ENCODE measurements at places on chromosomes 2 and 18.

DNA sequence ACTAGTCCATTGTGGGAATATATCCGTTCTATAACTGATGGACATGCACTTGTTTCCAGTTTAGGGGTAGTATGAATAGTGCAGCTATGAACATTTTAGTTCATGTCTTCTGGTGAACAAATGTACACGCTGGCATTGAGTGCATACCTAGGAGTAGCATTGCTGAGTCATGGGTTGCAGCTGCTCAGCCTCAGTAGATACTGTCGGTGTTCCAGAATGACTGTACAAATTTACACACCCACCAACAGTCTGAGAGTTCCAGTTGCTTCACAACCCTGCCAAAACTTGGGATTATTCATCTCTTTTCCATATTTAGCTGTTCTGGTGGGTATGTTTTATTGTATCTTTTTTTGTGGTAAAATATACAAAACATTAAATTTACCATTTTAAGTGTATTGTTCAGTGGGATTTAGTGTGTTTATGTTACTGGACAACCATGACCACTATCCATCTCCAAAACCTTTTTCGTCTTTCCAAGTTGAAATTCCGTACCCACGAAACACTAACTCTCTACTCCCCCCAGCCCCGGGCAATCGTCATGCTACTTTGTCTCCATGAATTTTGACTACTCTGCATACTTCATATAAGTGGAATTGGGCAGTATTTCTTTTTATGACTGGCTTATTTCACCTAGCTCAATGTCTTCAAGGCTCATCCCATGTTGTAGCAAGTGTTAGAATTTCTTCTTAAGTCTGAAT lies 281.0 kb downstream of the PRKCE start:
- no peak for DNase-seq

- DNase-seq, result no peak
Observed at GRCh38 chr2:40113997-40114396, 334.9 kb upstream of the THUMPD2 start.

DNA sequence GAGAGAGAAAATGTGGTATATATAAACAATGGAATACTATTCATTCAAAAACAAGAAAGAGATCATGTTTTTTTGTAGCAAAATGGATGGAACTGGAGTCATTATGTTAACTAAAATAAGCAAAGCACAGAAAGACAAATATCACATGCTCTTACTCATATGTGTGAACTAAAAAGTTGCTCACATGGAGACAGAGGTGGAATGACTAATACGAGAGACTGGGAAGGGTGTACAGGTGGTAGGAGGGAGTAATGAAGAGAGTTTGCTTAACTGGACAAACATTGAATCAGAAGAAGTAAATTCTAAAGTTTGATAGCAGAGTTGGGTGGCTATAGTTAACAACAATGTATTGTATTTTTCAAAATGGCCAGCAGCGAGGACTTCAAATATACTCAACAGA lies 1080.7 kb upstream of the CHAC2 start:
- no peak for DNase-seq

- DNase-seq, result no peak
Observed at GRCh38 chr2:231765496-231765929, 15.6 kb downstream of the PDE6D start.

DNA sequence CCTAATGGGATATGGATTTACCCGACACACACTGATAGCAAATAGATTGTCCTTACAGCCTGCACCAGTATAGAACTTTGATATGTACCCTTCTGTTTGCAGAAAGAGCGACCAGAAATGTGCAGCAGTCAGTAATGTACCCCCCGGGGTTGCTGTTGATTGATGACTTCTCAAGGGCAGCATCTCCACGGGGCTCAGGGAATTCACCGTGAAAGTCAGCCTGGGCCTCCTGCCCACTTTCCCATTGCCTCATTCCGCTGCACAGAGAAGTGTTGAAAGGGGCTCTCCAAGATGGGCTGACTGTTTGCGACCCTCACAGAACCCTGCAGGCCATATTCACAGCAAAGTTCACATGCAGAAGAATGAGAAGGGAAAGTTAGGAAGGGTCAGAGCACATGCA lies 241.3 kb downstream of the PRKCE start:
- DNase-seq, result peak; percentile 23

DNA sequence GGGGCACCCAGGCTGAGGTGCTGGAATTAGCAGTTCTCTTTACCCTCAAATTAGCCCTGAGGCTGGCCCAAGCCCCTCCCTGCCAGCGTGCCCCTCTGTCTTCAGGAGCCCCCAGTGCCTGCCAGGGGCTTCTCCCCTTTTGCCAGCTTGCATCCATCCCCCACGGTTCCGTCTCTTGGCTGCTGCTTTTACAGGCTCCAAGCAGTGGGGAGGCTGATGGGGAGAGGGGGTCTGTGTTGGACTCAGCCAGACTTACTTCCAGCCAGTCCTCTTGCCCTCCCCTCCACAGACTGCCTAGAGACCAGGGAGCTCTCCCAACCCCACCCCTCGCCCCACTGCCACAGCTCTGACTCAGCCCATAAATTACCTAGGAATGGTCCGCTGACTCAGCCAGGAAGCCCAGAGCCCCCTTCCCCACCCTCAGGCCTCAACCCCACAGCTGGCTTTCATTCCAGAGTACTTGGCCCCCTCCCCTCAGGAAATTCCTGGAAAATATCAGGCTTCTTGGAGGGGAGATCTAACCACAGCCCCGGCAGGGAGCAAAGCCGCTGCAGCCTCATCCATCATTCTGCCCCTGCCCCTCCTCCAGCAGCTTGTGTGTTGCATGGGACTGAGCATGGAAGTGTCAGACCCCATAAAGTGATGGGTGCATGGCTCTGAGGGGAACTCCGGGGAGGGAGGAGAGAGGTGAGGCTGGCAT lies 184.6 kb downstream of the ZFP36L2 start:
- DNase-seq, result peak; percentile 55

- DNase-seq, result peak; percentile 4
Observed at GRCh38 chr2:166573391-166573790, 79.3 kb upstream of the SCN7A start.

GRCh38 chr2:85516653-85517389 lies 22.1 kb upstream of the MAT2A start:
- no peak for DNase-seq

DNA sequence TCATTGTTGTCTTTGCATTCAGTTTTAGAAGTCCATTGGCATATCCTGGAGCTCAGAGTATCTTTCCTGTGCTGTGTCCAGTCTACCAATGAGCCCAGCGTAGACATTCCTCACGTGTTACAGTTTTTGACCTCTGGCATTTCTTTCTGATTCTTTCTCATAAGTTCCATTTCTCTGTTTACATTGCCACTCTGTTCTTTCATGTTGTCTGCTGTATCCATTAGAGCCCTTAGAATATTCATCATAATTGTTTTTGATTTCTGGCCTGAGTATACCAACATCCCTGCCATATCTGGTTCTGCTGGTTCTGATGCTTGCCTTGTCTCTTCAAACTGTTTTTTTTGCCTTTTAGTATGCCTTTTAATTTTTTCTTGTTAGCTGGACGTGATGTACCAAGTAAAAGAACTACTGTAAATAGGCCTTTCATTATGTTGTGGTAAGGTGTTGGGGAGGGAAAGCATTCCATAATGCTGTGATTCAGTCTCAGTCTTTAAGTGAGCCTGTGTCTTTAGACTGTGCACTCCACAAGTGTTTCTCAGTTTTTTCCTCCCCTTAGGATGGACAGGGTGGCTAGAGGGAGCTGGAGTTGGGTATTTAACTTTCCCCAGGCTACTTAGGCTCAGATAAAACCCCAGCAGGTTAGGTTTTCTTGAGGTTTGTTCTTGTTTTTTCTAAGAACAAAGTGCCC lies 35.6 kb downstream of the CEP192 start:
- DNase-seq, result no peak

GRCh38 chr2:9802576-9802993 lies 40.7 kb upstream of the TAF1B start:
- DNase-seq, result no peak

DNA sequence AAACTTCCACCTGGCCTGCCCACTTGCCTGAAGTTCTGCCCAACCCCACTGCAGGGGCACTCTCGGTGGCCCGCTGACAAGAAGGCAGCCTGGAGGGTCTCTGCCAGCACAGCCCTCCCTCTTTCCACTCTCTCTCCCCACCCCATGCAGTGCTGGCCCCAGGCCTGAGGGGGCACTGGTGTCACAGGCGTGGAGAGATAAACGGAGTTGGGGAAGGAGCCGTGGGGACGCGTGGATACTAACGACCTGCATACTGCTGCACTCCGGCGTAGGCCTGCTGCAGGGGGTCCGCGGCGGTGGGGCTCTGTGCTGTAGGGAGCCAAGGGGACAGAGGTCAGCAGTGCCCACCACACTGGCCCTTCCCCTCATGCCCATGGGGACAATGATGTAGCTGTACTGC lies 299.3 kb downstream of the CELF4 start:
- no peak for DNase-seq

- DNase-seq, result no peak
Observed at GRCh38 chr2:199977984-199978415, 22.6 kb downstream of the MAIP1 start.

DNA sequence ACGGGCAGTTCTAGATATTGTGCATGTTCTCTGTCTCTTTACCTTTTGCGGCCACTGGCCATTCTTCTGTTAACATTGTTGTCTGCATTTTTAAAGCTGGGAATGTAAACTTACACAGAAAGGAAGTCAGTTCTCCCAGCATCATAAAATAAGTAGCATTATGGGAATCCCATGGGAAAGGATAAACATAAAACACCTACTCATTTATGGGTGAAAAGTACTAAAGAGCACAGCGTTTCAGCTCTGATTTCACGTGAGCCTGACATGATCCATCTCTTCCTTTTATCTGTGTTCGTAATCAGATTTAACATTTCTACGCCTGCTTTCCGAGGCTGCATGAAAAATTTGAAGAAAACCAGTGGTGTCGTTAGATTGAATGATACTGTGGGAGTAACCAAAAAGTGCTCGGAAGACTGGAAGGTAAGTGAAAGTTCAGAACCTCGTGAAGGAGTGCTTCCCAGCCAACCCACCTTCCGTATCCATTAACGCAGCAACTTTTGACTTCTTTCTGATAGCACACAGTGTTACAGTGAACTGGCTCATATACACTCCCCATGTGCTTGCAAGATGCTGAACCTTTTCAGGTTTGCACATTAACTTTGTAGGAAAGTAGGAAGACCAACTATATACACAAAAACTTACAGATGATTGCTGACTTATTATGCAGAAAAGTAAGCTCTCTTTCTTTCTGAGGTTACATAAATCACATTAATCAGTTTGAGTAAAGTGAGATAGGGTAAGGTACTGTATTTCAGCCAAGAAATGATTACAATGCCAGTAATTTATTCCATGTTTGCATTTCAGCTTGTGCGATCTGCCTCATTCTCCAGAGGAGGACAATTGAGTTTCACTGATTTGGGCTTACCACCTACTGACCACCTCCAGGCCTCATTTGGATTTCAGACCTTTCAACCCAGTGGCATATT lies 86.5 kb upstream of the TTC39C start:
- no peak for DNase-seq

GRCh38 chr2:197464175-197464574 lies 10.8 kb downstream of the COQ10B start:
- DNase-seq, result no peak

Data from retina (tissue), 1 donor.